ENCODE measurements at places on chromosomes 1 and 21. TPM values are rescaled to one million over a fixed set of nuclear protein-coding genes. Genes with fewer than 3 reads are reported as not detected.

Gene PDZK1
- under 0.01 TPM for total RNA-seq

Gene SPRR3
- not detected for total RNA-seq

Gene ADORA1
- total RNA-seq: under 0.01 TPM

Gene LRRC71
- total RNA-seq: 0.15 TPM

Gene PEX14
- total RNA-seq: 19.3 TPM

Gene SLC6A17
- total RNA-seq: not detected

Gene TDRD5
- total RNA-seq: not detected

Measured in bronchus fibroblast of lung (primary cell).